ENCODE measurements at places on chromosomes 5 and 9.

DNA sequence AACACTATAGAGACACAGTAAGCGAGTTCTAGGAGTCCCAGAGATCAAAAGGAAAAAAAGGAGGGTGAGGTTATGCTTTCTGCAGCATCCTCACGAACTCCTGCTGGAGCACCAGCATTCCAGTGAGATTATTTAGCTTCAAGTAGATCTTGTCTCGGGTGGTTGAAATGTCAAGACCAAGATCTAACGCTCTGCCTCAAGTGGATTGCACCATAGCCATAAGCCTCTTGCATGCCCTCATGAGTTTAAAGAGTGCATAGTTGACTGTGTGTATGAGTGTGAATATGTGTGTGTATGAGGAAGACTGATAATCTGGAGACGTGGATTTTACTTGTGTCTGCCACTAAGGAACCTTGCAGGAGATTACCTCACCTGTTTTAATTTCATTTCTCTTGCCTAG is 335.3 kb upstream of the ADAMTSL1 start:
- no peak overlapping the region for H3K27ac ChIP-seq
- H3K4me1 ChIP-seq = no peaks in the 10 kb centered on the region
- no peak overlapping the region for H3K4me3 ChIP-seq
- H3K27me3 ChIP-seq = no peaks in the 10 kb centered on the region
- DNase-seq = no peak
- no peaks in the 10 kb centered on the region for H3K36me3 ChIP-seq

DNA sequence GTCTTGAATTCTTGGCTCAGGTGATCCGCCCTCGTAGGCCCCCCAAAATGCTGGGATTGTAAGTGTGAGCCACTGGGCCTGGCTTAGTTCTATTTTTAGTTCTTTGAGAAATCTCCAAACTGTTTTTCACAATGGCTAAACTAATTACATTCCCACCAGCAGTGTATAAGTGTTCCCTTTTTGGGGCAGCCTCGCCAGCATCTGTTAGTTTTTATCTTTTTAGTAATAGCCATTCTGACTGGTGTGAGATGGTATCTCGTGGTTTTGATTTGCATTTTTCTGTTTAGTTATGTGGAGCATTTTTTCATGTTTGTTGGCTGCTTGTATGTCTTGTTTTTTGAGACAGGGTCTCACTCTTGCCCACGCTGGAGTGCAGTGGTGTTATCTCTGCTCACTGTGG is 28.2 kb downstream of the CNOT6 start:
- no peaks in the 10 kb centered on the region for H3K27me3 ChIP-seq
- H3K4me1 ChIP-seq = peaks cover 42% of the 10 kb centered on the region
- peaks cover 3% of the 10 kb centered on the region for H3K36me3 ChIP-seq
- no peak overlapping the region for H3K27ac ChIP-seq
- no peak for DNase-seq

GRCh38 chr5:10861423-10861790 is 100.4 kb upstream of the DAP start:
- no peaks in the 10 kb centered on the region for H3K36me3 ChIP-seq
- H3K27me3 ChIP-seq = peaks cover 34% of the 10 kb centered on the region
- H3K4me1 ChIP-seq = peaks cover 11% of the 10 kb centered on the region
- no peak overlapping the region for H3K27ac ChIP-seq
- H3K4me3 ChIP-seq = no peak overlapping the region

GRCh38 chr5:35304291-35304690 is 74.0 kb upstream of the PRLR start:
- no peaks in the 10 kb centered on the region for H3K4me1 ChIP-seq
- no peak overlapping the region for H3K4me3 ChIP-seq
- peaks cover 11% of the 10 kb centered on the region for H3K27me3 ChIP-seq
- no peak overlapping the region for H3K27ac ChIP-seq

- H3K27ac ChIP-seq = peak overlapping the region; percentile 100
- DNase-seq = no peak
- peaks cover 71% of the 10 kb centered on the region for H3K4me1 ChIP-seq
Observed at GRCh38 chr9:33125461-33125860, 41.7 kb downstream of the B4GALT1 start.

DNA sequence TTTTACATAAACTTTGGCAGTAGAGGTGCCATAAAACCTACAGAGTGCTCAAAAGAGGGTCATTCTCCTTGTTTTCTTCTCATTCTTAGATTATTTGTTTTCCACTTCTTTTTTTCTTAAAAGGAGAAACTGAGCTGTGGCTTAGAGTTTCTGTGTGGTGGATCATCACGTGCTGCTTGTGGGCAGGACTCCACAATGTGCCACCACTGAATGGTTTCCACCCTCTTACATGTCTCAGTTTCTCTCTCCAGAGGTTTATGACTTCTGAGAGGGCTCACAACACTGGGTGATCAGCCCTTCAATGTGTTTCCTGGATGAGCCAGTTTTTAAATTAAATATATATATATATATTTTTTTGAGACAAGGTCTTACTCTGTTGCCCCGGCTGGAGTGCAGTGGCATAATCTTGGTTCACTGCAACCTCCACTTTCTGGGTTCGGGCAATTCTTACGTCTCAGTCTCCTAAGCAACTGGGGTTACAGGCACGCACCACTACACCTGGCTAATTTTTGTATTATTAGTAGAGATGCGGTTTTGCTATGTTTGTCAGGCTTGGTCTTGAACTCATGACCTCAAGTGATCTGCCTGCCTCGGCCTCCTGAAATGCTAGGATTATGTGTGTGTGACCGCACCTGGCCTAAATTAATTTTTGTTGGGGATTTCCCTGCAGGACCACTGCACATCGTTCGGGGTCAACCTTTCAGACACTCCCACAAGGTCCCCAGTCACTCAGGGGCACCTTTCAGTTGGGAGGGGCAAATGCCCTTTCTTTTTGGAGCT is 3.1 kb upstream of the UNC13B start:
- no peaks in the 10 kb centered on the region for H3K27me3 ChIP-seq
- DNase-seq = no peak
- H3K4me1 ChIP-seq = peaks cover 13% of the 10 kb centered on the region
- no peaks in the 10 kb centered on the region for H3K36me3 ChIP-seq
- H3K4me3 ChIP-seq = no peak overlapping the region

DNA sequence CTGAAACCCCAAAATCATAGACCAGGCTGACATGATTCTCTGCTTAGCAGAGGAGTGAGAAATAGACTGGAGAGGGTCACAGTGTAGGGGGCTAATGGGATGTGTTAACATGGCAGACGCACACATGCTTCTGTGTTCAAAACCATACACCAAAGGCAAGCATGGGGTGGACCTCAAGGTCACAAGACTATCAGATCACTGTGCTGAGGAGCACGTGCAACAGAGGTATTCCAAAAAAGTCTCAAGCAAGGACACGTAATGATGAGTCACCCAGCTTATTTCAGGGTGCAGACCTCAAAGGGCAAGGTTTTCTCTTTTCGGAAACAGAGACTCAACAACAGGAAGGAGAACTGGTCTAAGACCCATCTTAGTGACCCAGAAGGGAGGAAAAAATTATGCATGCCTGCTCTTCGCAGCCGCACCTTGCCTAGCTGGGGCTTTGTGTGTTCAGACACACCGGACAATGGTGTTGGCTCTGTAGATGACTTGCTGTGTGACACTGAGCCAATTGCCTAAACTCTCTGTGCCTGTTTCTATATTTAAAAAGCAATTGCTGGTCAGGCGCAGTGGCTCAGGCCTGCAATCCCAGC is 20.3 kb downstream of the WHRN start:
- peaks cover 14% of the 10 kb centered on the region for H3K4me1 ChIP-seq
- no peak for DNase-seq
- no peaks in the 10 kb centered on the region for H3K36me3 ChIP-seq

DNA sequence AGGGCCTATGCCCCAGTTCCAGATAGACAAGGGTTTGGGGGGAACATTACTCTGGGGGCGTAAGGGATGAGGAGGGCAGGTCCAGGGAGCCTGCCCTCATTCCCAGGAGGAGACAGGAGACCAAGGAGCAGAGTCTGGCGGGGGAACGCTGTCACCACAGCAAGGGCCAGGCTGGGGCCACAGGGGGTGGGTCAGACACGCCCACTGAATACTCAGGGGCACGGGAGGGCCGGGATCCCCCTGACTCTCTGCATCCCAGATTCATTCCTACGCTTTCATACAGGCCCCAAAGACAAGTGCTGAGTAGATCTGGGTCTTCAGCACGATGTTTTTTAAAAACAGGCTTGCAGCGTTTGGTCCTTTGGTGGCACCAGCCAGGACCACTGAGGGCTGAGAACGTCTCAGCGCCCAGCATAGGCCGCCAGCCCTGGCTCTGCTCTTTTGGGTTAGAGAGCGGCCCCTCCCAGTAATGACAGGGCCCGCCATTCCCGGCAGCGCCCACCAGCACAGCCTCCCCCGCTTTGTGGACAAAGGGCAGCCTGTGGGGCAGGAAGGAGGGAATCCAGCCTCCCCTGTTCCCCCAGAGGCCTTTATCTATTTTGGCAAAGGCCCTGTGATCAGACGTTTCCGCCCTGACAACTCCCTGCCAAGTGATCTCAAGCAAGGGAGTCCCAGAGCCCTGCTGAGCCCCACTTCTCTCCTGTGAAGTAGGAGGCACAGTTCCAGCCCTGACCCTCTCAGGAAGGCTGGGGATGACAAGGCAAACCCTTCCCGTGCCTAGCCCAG is 24.9 kb downstream of the NEK6 start:
- H3K27me3 ChIP-seq = no peaks in the 10 kb centered on the region
- no peak for DNase-seq
- H3K4me1 ChIP-seq = peaks cover 83% of the 10 kb centered on the region
- peak overlapping the region; percentile 7 for H3K4me3 ChIP-seq
- H3K27ac ChIP-seq = peak overlapping the region; percentile 35
- no peaks in the 10 kb centered on the region for H3K36me3 ChIP-seq

GRCh38 chr9:113687680-113688371 is 188.3 kb upstream of the ZNF618 start:
- no peak overlapping the region for H3K4me3 ChIP-seq
- no peak for DNase-seq
- no peak overlapping the region for H3K27ac ChIP-seq
- H3K36me3 ChIP-seq = no peaks in the 10 kb centered on the region
- peaks cover 63% of the 10 kb centered on the region for H3K27me3 ChIP-seq

DNA sequence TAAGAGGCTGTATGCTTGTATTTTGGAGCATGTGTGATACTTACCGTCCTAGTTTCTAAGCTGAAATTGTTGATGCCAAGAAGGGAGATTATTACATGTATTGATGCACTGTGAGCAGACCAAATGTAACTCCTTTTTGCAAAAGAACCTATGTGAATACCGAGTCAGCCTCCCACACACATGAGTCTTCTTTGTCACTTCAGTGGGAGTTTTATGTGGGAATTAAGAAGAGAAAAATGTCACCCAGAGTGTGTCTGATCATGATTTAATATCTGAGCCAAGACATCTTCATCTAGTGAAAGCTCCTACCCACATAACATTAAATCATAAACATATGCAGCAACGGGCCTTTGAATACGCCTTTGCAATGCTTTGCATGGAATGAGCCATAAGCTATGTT is 380.3 kb upstream of the ACTBL2 start:
- no peaks in the 10 kb centered on the region for H3K4me1 ChIP-seq
- DNase-seq = no peak
- no peaks in the 10 kb centered on the region for H3K27me3 ChIP-seq
